ENCODE measurements at places on chromosomes 4 and X.

GRCh38 chr4:3791910-3792542 lies 25.8 kb downstream of the ADRA2C start:
- DNase-seq, result no peak

DNA sequence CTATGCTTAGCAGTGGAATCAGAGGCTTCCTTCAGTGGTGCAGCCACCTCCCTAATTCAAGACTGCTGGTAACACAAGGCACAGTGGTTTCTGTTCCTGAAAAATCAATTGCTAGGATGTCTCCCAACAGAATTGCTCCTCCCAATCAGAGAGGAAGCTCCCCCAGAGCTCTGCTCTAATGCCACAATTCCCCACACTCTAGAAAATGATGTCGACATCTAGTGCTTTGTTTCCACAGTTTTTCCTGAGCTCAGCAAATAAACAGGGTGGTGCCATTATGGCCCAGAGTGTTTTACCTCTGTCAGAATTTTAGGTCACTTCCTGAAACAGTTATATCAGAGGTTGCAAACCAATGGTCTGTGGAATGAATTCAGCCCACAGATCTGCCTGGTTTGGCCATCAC lies 24.7 kb downstream of the TAB3 start:
- DNase-seq, result no peak

DNA sequence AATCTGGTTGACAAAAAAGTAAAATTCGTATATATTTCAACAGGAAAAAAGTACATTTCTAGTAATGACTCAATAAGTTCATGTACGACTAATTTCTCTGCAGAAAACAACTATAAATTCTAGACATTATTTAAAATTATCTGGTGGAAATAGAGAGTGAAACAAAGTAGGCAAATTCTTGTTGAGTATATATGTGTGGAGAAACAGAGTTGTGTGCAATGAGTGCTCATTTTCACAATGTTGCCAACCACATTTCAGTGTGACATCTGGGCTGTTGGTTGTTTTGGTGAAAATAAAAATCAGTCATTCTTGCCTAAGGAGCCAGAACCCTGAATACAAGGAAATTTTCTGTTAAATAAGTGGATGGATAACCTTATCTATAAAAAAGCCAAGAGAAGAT lies 372.0 kb upstream of the NDST4 start:
- no peak for DNase-seq

- no peak for DNase-seq
These were observed 151.7 kb upstream of the MAOA start for GRCh38 chrX:43504394-43504793.

GRCh38 chr4:170127758-170128157 lies 38.0 kb upstream of the AADAT start:
- DNase-seq, result no peak

GRCh38 chrX:115561605-115562479 lies 868 bp downstream of the PLS3 start:
- DNase-seq, result no peak

- DNase-seq, result no peak
These were observed 58.2 kb downstream of the DCLK2 start for GRCh38 chr4:150136481-150136880.

GRCh38 chrX:34631479-34632220 lies 25.4 kb downstream of the TMEM47 start:
- DNase-seq, result no peak

GRCh38 chr4:20839957-20840356 lies 139.7 kb downstream of the PACRGL start:
- DNase-seq, result no peak

DNA sequence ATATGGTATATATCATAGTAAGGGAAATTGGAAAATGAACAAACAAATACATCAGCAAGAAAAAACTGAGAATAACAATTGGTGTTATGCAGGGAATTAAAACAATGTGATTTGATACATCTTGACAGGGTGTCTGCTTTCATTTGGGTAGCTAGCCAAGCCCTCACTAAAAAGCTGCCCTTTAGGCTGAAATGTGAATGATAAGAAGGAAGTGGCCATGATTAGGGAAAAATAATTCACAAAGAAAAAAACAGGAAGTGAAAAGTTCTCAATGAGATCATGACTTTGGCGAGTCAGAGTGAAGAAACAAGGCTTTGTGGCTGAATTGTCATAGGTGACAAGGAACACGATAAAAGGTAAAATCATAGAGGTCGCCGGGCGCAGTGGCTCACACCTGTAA lies 675.8 kb upstream of the SLIT2 start:
- no peak for DNase-seq

- DNase-seq, result no peak
These were observed 494.3 kb downstream of the IDS start for GRCh38 chrX:149010853-149011224.

GRCh38 chr4:18754180-18754579 lies 732.6 kb upstream of the LCORL start:
- no peak for DNase-seq

GRCh38 chr4:101885574-101885973 lies 95.0 kb downstream of the BANK1 start:
- no peak for DNase-seq

DNA sequence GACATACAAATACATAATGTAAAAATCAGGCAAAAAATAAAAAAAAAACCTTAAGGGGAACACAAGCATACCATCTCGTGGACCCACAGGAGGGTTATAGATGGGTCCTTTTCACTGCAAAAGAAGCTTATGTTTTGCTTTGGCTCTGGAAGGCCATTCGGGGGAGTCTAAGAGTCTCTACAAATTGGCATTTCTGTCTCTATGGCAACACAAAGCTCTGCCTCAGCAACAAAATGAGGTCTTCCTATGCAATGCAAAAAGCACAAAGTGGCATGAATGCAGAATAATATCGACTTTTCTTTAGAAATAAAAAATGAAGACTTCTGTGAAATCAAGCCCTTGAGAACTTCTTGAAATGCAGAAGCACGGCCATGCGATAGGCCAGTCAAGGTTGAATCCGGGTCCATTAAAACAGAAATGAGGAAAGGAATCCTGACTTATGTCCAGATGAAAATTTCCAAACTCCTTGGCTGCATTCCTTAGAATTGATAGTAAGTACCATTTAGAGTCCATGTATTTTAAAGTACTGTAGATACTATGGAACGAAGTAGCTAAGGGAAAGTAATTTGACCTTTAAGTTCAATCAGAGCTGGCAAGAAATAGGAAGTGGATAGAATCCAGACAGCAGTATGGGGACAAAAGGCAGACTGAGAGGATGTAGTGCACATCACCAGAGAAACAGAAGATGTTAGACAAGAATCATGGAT lies 63.7 kb upstream of the PDLIM3 start:
- DNase-seq, result no peak

- no peak for DNase-seq
These were observed 251.7 kb upstream of the TENM3 start for GRCh38 chr4:181991369-181992108.

GRCh38 chrX:32170481-32170880 lies 1040.9 kb downstream of the DMD start:
- no peak for DNase-seq

- no peak for DNase-seq
These were observed 557 bp downstream of the PIGG start for GRCh38 chr4:499567-499966.

DNA sequence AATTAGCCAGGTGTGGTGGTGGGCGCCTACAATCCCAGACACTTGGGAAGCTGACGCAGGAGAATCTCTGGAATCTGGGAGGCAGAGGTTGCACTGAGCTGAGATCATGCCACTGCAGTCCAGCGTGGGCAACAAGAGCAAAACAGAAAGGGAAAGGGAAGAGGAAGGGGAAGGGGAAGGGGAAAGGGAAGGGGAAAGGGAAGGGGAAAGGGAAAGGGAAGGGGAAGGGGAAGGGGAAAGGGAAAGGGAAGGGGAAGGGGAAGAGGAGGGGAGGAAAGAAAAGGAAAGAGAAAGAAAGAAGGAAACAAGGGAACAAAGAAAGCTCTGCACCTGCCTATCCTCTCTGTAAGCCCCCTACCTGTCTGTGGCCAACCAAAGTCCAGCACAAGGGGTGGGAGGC lies 35.2 kb downstream of the FAM53A start:
- DNase-seq, result no peak

DNA sequence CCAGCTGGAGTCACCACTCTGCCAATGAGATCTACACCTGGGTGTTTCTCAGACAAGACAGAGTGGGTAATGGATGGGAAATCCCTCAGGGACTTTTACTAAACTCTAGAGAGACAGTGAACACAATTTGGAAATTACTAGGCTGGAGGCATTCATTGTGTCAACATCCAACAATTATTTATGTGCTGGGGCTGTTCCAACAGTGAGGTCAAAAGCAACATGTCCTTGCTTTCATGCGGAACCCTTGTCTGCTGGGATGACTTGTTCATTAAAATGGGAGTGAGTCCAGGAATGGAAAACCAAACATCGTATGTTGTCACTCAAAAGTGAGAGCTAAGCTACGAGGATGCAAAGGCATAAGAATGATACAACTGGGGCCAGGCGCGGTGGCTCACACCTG lies 54.0 kb downstream of the DRD5 start:
- DNase-seq, result no peak

Measured in CD4-positive, alpha-beta T cell treated with Interleukin-15 for 1 hour (primary cell).